ENCODE measurements at places on chromosomes 2 and 18.

DNA sequence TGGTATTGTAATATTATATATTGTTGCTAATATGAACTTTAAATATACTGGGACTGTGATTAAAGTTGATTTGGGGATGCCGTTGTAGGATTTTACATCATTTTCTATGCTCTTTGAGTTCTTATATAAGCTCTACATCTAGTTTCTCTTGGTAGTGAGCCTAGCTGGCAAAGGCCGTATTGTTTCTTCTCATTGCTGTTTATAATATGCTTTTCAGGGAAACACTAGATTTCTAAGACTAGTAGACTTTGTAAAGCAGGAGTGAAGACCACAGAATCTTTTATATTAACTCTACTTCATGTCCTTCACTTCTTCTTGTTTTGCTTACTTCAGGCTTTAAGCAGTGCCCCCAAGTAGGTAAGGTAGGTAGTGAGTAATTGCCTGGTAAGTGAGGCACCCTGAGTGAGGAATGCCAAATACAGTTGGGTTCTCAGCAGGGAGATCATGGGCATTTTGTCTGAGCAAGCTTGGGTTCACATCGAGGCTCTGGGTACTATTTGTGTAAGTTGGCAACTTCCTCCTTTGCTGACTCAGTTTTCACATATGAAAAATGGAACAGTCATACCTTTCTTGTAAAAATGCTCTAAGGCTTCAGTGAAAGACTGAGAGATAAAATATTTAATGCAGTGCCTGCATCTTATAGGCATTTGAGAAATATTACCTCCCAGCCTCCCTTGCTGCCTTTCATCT is 96.4 kb downstream of the RNF144A start:
- DNase-seq = no peak

- DNase-seq = no peak
These were observed 10.5 kb downstream of the WDR43 start for GRCh38 chr2:28904802-28905457.

DNA sequence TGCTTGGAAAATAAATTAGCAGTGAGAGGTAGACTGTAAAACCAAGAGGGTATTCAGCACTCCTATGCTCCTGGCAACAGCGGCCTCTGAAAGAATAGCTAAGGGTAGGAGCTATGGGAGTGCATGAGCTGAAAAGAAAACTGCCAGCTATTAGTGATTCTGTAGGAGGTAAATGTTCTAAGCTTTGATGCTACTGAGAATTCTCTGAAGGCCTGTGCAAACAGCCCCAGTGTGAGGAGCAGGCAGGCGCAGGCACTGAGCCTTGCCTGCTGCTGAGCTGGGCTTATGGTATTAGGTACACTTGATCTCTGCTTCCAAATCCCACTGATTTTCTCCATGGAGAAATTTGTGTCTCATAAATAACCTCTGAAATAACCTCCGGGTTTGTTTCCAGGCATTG is 86.7 kb downstream of the NYAP2 start:
- DNase-seq = no peak

- DNase-seq = no peak
These were observed 33.3 kb upstream of the NEB start for GRCh38 chr2:151767536-151767935.

DNA sequence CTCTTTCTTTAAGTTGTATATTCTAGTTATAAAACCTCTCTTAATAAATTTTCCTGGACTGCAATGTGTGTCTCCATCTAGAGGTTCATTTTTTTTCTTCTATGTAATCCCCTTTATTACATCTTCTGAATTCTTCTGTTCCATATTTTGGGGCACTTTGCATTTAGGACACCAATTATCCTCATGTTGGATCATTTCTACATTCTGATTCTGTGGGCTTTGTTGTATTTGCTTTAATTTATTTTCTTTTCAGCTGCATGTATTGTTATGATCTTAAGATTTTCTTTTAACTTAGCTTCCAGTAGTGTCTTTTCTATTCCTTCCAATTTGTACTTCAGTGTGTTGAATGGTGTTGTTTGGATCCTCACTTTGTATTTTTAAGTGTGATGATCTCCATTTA is 5.2 kb upstream of the SKA1 start:
- no peak for DNase-seq

DNA sequence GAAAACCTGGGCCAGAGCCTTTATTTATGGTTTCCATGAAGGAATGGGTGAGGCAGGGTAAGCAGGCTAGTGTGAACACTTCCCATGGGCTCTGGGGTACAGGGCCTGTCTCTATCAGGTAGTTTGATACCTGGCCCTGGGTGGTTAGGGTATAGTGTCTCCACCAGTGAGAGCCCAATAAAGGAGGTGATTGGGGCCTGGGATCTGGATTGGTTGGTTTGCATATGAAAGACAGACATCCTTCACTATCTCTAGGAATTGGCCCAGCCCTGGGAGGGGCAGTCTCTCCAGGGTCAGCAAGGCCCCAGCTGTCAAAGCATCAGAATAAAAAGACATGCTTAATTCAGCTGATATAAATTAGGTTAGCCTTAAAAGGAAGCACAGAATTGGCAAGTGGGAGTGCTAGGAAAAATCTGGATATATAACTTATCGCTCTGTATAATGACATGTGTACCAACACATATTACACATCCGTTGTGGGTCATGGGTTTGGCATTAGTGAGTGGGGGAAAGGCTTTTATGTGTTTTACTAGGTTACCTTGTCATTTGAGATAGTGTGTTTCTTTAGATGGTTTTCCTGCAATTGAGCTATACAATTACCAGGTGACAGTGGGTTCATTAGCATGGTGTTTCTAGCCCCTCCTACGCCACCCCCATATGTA is 18.5 kb upstream of the TMEM178A start:
- no peak for DNase-seq

DNA sequence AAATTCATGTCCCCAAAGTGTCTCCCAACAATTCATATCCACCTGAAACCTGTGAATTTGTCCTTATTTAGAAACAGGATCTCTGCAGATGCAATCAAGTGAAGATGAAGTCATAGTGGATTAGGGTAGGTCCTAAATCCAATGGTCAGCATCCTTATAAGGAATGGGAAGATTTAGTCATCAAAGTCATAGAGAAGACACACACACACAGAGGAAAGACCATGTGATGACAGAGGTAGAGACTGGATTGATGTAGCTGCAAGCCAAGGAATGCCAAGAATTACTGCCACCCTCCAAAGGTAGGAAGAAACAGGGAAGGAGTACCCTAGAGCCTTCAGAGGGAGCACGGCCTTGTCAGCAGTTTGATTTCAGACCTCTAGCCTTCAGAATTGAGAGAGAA is 17.7 kb downstream of the ADD2 start:
- DNase-seq = no peak

GRCh38 chr2:159009940-159010339 is 41.5 kb downstream of the TANC1 start:
- no peak for DNase-seq

GRCh38 chr2:46127176-46127575 is 170.0 kb upstream of the EPAS1 start:
- no peak for DNase-seq

DNA sequence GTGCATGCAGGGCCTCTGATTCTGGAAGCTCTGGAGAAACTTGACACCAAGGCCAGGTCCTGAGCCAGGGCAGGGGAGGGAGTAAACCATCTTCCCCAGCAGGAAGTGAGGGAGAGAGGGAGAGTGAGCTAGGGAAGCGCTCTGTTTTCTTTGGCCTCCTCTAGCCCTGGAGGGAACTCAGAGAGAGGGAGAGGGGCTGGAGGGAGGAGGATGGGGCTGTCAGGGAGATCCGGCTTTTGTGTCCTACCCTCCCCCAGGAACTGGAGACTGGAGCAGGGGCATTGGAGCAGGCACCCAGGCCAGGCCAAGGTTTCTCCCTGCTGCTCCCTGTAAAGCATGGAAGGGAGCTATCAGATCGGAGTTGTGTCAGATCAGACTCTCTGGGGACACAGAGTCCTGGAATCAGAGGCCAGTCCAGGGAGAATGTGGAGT is 22.7 kb upstream of the PKDCC start:
- no peak for DNase-seq

Measured in T-helper 2 cell (primary cell).